Peyer's patch (tissue), 4 donors: ENCODE measurements at places on chromosomes 11 and 22. TPM values are rescaled to one million over a fixed set of nuclear protein-coding genes. Genes with fewer than 3 reads are reported as not detected.

- DNase-seq = no peak
Observed at GRCh38 chr11:17790453-17790852, 55.9 kb downstream of the KCNC1 start.

GRCh38 chr22:17098379-17098819 is 13.6 kb downstream of the IL17RA start:
- no peak for DNase-seq

DNA sequence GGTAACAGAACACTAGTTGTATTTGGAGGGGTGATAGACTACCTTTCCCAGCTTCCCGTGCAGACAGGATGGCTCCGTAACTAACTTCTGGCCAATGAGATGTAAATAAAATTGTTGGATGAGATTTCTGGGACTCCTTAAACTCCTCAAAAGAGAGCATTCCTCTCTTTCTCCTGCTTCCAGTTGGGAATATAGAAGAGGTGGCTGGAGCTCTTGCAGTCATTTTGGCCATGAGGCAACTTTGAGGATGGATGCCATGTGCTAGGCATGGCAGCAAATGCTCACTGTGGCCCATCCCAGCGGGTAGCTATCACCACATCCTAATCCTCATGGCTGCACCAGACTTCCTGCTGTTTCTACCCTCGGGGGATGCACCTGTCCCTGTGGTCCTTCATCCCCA is 7.4 kb downstream of the MB start:
- no peak for DNase-seq

The RAB36 gene
- 1.0 TPM for total RNA-seq

DNA sequence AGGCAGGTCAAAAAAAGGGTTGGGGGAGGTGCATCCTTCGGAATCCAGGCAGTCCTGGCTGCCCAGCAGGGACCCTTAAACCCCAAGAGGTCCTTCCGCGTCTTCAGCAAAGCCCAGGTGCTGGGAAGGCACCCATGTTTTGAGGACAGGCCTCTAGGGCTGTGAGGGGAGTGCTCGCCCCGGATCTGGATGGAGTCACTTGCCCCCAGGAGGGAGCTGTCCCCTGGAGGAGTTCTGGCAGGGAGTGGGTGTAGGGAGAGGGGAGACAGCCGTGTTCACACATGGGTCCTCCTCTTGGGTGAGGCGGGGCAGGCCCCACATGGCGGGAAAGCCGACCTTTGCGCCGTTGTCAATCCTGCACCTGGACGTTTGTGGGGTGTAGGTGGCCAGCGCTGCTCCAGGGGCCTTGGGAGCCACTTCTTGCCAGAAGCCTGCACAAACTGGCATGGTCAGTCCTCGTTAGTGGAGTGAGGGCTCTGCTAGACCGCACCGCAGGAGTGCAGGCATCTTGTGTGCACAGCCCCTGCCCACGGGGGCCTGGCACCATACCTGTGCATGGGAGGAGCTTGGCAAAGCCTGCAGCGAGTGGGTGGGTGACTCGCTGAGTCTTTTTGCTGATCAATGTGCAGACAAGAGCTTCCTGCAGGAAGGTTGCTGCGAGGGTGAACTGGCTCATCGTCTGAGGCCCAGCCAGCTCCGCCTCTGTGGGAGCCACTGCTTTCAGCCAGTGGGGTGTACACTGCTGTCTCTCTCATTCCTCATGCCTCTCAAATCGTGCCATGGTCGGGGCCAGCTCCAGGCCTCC is 16.0 kb downstream of the PPIL2 start:
- DNase-seq = no peak

The TIMP3 gene
- 93.3 TPM for total RNA-seq
